ENCODE measurements at places on chromosomes 5 and 9.

DNA sequence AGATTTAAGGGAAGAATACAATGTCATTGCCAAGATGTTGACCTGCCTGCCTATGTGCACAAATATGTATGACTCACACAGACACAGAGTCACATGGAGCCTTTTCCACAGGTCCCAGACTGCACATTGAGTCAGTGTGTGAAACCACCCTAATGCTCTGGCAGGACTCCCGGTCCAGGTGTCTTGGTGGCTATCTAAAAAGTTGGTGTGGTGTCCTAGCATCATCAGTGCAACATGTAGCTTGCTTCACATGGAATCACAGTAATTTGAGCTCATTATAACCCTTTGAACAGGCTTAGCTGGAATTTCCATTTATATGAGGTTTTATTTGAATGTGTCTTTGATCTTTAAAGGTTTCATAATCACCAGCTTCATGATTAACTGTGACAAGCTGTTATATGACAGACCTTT is 10.7 kb downstream of the IFNA5 start:
- no peak for DNase-seq

- no peak for DNase-seq
Measured at GRCh38 chr5:133340822-133341221, 271.5 kb downstream of the FSTL4 start.

- no peak for DNase-seq
Measured at GRCh38 chr9:136061405-136061804, 33.7 kb downstream of the NACC2 start.

DNA sequence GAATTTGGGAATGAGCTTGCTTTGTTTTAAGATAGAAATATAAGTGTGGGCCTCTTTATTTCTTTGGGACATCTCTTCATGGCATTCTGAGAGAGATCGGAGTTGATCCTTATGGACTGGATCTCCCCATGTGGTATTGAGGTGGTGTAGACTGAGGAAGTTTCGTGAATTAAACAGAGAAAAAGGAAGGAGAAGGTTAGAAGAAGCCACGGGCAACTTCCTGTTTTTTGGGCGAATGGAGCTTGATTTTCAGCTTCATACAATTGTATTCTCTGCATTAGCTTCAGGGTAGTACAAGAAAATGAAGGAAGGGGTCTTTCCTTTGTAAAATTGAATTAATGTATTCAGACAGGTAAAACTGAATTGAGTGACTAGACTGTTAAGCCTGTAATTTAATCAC is 70.5 kb upstream of the HMHB1 start:
- DNase-seq: peak; percentile 3

- DNase-seq: no peak
Measured at GRCh38 chr5:146772881-146773466, 105.6 kb downstream of the PPP2R2B start.

GRCh38 chr5:141760193-141760592 is 78.2 kb upstream of the ARAP3 start:
- DNase-seq: no peak

- DNase-seq: no peak
Measured at GRCh38 chr5:52706775-52707174, 80.9 kb upstream of the ITGA1 start.

DNA sequence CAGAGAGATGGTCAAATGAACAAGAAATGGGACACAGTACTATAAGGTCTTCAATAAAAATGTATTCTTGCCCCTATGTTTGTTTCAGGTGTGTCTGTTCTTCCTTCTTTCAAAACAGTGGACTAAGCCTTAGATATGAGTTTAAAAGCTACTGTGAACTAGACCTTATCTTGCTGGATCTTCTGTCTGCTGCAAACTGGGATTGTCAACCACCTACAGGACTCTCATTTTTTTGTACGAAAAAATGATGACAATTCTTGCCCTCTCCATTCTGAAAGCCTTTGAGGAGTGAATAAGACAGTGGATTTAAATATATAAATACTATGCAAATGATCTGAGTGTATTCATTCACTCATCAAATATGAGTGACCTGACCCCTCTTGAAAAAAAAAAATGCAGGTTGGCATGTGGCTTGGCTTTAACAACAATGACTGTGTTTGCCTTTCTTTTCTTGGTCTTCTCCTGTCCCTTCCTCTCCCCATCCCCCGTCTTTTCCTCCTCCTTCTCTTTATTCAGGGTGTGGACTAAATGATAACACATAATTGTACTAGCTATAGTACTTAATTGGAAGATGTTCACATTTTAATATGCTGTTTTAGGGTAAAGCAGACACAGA is 235.5 kb upstream of the TRIM32 start:
- no peak for DNase-seq

GRCh38 chr9:94741866-94742265 is 15.4 kb downstream of the AOPEP start:
- DNase-seq: no peak

Data from globus pallidus (tissue), 1 donor.